ENCODE measurements at places on chromosomes 2 and 18.

DNA sequence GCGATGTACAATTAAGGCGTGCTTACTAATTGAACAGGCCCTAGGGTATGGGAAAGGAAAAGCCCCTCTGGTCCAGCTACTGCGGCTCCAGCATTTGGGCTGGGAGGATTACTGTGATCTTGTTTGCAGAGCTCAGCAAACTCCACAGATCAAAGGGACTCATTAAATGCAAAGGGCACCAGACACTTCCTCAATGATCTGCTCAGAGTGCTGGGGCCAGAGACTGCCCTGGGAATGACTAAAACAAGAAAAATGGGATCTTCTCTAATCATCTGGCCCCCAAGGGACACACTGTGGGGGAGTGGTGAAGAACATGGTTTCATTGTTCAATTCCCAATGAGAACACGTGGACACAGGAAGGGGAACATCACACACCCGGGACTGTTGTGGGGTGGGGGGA lies 85.0 kb downstream of the MARCHF4 start:
- DNase-seq: no peak

GRCh38 chr2:168552450-168552856 lies 96.4 kb downstream of the CERS6 start:
- DNase-seq: no peak

- no peak for DNase-seq
Measured at GRCh38 chr2:172790404-172790803, 54.8 kb downstream of the RAPGEF4 start.

- no peak for DNase-seq
Measured at GRCh38 chr2:170953941-170954340, 24.9 kb downstream of the GORASP2 start.

- no peak for DNase-seq
Measured at GRCh38 chr2:181430406-181431118, 26.6 kb upstream of the ITGA4 start.

DNA sequence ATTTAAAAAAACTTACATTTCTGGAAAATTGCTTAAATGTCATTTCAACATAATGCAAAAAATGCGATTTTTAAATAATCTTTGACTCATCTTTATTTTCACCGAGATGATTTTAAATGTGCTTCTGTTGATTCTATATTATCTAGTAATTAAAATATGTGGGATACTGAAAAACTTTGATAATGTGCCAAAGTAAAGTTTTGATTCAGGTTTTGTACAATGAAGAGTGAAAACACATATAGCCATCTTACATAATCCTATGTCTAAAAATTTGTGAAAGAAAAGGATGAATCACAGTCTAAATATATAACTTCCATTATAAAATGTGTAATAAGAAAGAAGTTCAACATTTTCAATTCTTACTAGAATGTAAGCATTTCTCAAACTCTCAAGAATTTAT lies 204.3 kb upstream of the ZC3H15 start:
- DNase-seq: no peak

DNA sequence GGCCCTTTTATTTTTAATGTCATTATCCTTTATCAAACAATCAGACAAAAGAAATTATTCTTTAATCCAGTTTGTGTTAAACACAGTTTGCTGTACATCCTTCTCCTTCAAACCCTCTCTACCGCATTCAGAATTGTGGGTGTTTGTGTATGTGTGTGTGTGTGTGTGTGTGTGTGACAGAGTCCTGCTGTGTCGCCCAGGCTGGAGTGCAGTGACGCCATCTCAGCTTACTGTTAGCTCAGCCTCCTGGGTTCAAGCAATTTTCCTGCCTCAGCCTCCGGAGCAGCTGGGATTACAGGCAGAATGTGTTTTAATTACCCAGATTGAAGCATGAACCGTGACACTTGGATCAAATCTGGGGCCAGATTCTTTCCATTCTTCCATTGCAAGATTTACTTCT lies 723.7 kb downstream of the DCDC2C start:
- DNase-seq: no peak

DNA sequence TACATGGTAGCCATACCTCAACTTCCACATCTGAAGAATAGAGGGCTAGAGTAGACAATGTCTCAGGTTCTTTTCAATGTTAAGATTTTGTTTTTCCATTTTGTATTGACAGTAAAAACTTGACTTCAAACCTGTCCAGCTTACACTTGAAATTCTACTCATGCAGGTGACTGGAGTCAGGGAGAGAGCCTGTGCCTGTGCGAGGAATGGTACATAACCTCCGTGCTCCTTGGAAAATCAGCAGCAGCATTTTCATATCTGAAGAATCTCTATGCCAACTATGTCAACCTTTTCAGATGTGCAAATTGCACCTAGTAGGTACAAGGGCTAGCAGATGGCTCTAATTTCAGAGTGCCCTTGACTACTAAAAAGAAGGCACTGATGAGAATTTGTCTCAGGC lies 2.1 kb downstream of the PLA2R1 start:
- no peak for DNase-seq

DNA sequence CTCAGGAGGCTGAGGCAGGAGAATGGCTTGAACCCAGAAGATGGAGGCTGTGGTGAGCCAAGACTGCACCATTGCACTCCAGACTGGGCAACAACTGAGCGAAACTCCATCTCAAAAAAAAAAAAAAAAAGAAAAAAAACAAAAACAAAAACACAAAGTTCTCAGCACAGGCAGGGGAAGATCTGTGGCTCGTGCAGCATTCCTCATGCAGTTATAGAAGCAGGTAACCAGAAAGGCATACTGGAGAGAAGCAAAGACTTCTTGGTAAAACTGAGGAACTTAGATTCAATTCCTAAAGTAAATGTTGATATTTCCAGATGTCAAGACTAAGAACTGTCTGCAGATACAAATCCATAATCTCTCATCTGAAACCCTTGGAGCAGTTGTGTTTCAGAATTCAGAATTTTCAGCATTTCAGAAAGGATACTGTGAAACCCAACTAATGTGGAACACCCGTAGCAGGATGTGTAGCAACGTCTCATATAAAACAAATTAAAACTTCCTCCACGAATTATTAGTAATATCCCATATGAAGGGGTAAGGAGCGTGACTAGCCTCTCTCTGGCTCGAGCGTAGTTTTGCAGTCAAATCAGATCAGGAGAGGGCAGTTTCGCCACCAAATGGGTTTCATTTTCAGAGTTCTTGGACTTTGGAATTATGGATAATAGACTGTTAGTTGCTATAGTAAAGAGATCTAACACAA lies 13.2 kb upstream of the SLC25A52 start:
- no peak for DNase-seq

DNA sequence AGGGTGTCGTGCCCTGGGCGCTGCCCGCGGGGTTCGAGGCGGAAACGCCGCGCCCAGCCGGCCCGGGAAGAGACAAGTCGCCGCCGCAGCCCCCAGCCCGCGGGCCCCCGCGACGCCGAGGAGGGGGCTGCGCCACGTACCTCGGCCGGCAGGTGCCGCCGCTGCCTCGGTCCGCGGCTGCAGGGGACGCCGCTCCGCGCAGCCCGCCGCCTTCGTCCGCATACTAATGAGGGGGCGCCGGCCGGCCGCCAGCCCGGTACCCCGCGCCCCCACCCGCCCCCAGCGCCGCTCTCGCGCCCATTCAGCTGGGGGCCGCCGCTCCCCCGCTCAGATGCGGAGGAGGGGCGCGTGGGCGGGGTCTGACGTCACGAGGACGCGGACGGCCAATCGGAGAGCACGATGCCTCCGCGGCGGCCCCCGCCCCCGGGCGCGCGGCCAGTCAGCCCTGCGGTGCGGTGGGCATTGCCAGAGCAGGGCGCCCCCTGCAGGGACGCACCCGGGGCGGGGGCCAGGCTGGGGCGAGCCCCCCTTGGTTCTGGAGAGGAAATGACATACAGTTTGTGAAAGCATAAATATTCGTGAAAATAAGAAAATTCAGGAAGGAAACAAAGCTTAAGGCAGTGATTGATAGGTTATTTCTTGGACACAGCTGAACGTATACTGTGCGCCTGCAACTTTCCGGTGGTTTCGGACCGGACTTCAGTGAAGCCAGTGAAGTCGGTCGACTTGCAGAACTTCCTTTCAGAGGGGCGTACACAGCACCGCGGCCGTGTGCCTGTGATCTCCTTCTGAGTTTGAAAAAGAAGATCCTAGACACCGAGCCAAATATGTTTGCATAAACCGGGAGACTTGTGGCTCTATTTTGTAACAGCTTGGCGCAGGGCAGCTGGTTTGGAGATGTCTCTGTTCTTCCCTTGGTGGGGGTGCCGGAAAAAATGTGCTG lies at the start of gene ST3GAL5:
TSS of gene ST3GAL5 (minus strand) at position 307 of the 943 bp plus-strand sequence. CDS start at position 222, 85 bp downstream.
- DNase-seq: peak; percentile 86

- DNase-seq: no peak
Measured at GRCh38 chr18:50399582-50399981, 24.7 kb downstream of the SKA1 start.

- DNase-seq: no peak
Measured at GRCh38 chr2:74436111-74436805, 5.5 kb downstream of the RTKN start.

GRCh38 chr18:38067086-38067485 lies 501.5 kb upstream of the CELF4 start:
- no peak for DNase-seq

DNA sequence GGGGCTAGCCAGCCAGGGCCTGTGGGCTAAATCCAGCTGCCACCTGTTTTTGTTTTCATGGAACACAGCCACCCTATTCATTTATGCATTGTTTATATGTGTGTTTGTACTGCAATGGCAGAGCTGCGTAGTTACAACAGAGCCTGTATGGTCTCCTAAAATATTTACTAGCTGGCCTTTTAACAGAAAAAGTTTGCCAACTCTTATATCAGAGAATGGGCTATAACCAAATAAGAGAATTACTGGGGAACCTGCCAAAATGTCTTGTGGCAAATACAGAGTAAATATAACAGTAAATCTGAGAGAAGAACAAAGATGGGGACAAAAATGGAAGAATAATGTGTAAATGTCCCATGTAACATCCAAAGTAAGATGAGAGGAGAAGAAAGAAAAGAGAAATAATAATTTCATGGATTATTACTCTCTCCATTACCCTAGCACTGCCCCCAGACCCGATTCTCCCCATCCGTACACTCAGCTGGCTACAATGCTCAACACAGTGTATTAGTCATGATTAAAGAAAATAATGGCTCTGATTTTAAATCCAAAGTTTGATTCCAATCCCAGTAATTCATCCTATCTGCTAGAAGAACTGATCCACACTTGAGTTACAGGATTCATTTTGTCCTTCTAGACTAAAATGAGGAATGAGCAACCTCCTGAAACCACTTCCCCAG lies 249.3 kb downstream of the LRATD1 start:
- DNase-seq: no peak

GRCh38 chr2:133324150-133324561 lies 244.1 kb downstream of the NCKAP5 start:
- no peak for DNase-seq

DNA sequence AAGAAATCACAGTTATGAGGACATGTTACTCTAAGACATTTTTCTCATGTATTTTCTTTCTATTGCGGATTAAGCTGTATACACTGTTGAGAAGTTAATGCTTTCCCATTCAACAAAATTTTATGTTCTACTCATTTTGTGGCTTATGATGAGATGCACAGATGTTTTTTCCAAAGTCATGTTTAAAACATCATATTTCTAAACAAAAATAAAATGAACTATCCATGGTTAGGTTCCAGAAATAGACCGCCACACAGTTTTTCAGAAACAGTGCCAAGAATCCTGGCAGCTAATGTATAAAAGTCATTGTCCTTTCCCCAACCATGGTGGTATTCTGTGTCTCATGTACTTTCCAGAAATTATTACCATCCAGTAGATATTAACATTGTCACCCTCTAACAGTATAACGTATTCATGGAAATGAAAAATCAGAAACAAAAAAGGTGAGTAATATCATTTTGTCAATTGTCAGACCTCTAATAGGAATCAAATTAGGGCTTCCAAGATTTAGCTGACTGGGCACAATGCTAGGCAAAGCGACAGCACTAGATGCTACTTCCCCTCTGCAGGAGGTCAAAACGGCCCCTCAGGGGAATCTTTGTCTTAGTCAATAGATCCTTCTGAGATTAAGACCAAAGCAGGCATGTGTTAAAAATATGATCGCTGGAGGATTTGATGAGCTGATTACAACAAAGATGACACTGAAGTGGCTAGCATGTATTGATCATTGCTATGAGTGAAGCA lies 54.4 kb upstream of the ZNF397 start:
- no peak for DNase-seq

DNA sequence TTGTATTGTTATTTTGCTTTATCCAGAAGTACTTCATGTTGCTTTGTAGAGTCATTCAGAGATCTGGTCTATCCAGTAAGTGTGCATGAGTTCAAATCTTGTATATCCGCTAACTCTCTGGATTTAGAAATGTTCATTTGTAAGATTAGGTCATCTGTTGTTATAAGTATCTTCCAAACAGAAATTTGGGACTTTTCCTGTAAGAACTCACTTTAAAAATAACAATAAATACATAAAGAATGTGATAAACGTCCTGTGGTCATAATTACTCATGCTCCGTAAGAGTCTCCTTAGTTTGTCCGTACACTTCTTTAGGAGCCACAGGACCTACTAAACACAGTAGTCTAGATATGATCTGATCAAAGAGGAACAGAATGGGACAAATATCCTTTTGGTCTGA lies 699.9 kb upstream of the SLC8A1 start:
- DNase-seq: no peak

- DNase-seq: no peak
Measured at GRCh38 chr18:65587491-65587890, 163.3 kb upstream of the CDH7 start.

GRCh38 chr2:188068093-188068492 lies 223.6 kb upstream of the GULP1 start:
- no peak for DNase-seq

GRCh38 chr2:130870161-130870485 lies 33.4 kb downstream of the ARHGEF4 start:
- no peak for DNase-seq

All from stimulated activated CD8-positive, alpha-beta memory T cell treated with anti-CD3 and anti-CD28 coated beads, Interleukin-15, amount 100 ng/mL, for 48 hours (primary cell).